ENCODE measurements at places on chromosomes 6 and 20.
A peak's percentile ranks its signal among the peaks of the same experiment; 100 is the strongest.

GRCh38 chr6:133595111-133595761 is 293.7 kb upstream of the TCF21 start:
- no peak for DNase-seq

DNA sequence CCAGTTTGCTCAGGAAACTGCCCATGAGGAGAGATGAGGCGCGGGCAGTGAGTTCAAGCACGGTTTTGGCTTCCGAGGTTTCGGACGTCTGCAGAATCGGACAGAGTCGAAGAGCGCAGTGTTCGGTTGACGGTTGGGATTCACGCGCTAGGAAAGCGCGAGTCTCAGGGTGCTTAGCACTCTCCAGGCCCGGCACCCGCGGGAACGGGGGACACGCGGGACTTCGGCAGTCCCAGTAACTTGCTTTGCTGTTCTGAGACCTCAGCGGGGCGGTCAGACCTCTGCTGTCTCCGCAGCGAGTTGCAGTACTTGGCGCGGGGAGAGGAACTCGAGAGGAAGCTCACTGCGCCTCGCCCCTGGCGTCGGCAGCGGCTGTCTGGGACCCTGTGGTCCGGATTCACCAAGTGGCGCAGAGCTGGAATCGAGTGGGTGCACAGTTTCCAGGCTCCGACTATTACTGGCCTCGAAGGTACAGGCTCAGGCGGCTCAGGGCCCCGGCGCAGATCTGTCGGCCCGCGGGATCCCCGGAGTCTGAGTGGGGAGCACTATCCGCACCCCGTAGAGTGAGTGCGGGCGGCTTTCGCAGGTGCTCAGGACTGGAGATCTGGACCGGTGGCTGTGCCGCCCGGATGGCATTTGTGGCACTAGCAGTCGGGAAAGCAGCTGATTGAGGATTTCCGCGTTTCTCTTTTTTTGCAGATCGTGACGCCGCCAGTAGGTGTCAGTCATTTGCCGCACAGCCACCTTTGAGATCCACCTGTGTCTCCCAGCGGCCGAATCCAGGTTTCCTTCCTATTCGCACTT is at the start of gene POM121L2:
Gene POM121L2, minus strand, starts transcription at position 128 of the 804 bp plus-strand sequence. Its CDS starts 103 bp downstream, at position 25.
- DNase-seq = no peak

DNA sequence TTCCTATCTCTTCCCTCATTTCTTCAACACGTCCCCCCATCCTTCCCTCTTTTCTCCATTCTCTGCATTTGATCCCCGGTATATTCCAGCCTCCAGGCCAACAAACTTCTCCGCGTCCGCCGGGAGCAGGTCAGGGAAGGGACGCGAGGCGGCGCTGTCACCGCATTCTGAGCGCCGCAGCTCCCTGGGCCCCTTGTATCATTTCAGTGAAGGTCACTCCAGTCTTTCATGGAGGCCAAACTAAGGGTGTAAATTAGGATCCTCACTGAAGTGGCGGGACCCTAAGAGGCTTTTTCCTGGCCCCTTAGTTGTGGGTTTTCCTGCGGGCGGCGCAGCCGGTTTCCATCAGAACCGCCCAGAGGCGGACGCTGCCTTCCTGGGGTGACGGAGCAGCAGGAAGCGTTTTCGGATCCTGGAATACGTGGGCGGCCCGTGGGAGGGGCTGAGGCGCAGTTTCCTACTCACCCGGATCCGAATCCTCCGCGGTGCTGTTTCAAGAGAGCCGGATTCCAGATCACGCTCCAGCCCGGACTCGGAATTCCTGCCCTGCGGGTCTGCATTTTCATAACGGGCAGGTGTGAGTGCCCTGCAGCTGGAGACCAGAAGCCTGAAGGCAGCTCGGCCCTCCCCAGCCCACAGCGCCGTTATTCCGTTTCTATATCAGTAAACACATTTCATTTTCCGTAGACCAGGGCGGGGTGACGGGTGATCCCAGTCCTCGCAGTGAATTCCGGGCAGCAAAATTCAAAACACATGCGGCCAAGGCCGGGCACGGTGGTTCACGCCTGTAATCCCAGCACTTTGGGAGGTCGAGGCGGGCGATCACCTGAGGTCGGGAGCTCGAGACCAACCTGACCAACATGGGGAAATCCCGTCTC is 3.6 kb upstream of the MICA start:
- DNase-seq = peak; percentile 54

GRCh38 chr6:90350689-90351554 is 54.3 kb upstream of the BACH2 start:
- DNase-seq = no peak

DNA sequence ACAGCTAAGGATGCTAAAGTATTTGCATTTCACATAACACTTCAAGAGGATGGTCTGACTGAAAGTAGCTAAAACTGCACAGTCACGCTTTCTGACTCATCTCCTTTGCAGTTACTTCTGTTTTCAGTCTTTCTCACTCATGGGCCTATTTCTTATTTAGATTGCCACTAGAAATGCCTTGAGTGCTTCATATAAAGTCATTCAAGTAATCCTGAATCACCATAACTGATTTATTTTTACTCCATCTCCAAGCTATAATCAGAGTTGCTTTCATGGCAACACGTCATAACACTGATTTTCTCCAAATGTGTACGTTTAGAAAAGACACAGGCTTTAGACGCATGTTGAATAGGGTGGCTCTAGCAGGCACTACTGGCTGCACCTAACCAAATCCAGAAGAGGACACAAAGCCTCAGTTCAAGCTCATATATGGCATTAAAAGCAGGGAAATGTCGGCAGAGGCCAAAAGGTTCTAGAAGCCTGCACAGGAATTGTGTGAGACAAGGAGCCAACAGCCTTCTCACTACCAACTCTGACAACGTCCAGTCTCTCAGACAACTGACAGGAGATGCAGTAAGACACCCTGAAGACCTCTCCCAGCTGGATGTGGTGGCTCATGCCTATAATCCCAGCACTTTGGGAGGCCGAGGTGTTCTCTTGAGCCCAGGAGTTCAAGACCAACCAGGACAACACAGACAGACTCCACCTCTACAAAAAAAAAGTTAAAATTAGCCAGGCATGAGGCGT is 64.1 kb upstream of the BEND6 start:
- DNase-seq = no peak

DNA sequence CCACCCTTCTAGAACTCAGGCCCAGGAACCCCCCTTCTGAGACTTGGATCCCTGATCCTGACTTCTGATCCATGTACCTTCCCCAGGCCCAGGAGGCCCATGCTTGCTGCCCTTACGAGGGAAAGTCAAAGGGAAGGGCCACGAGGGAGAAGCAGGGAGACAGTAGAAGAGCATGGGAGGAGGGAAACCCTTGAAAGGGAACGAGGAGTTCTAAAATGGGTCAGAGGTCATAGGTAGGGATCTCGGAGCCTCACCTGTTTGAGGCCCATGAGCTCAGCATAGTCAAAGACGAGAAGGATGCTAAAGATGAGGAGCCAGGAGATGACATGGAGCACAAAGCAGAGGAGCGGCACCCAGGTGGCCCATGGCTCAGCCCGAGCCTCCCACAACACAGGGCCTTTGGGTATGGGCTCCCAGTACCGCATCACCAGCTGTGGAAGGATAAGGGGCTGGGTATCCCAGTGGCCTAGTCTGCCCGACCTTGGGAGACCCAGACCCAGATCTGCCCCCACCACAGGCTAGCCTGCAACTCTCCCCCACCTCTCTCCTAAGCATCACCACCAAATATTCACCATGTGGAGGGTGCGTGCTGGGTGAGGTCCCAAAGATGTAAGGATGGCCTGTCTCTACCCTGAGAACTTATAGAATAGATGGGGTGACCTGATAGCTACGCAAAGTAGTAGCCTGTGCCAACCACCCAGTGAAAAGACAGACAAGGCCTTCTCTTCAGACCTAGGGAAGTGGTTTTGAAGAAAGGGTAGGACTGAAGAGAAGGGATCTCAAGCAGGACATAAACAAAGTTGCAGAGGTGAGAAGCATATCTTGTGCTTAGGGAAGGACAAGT is 1.5 kb downstream of the NRM start:
- no peak for DNase-seq

DNA sequence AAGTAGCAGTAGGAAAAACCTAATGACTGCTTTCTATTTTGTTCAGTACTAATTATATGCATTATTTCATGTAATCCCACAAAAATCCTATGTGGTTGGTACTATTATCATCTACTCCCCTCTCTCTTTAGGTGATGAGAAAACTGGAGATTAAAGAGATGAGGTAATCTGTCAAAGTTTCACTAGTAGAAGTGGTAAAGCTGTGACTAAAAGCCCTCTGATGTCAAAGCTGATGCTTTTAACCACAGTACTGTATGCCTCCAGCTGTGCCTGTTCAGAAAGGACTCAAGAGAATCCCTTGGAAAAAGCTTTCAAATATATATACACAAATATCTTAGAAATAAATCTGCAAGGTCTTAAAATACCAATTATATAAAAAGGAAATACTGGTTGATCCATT is 38.0 kb downstream of the PHIP start:
- no peak for DNase-seq
